Stimulated activated CD4-positive, alpha-beta T cell treated with anti-CD3 and anti-CD28 coated beads, Interleukin-2, amount 100 ng/mL, for 24 hours (primary cell): ENCODE measurements at places on chromosomes 3 and 15.
A peak's percentile ranks its signal among the peaks of the same experiment; 100 is the strongest.

GRCh38 chr15:74865316-74865715, 7.8 kb downstream of the SCAMP2 start:
- no peak for DNase-seq

- DNase-seq, result no peak
Measured at GRCh38 chr3:169953462-169954141, 13.0 kb upstream of the SEC62 start.

GRCh38 chr3:148992027-148992634, 791 bp downstream of the GYG1 start:
- DNase-seq, result peak; percentile 48

GRCh38 chr3:186746008-186746407, 28.8 kb downstream of the KNG1 start:
- DNase-seq, result no peak

- DNase-seq, result no peak
Measured at GRCh38 chr3:151219056-151219455, 16.0 kb upstream of the GPR171 start.

GRCh38 chr3:80079886-80080285, 312.1 kb upstream of the ROBO1 start:
- no peak for DNase-seq

GRCh38 chr3:149114458-149114857, 15.0 kb upstream of the HPS3 start:
- no peak for DNase-seq

GRCh38 chr3:37779289-37780152, 82.2 kb upstream of the CTDSPL start:
- DNase-seq, result peak; percentile 6

DNA sequence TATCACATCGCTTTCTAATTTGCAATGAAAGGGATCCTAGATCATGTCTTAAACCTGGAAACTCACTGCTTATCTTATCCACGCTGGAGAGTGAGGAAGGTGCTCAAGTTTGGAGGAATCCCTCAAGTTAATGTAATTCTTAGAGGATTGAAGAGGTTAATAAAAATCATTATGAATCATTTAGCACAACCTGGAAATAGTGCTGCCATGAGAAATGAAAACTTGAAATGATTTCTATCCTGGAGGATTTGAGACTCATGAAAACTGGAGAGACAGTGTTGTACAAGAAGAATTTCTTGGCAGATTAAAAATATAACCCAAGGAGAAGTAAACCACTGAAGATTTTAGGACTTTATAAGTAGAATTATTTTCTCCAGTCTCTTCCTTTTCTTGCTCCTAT, 125.9 kb downstream of the ADAMTS9 start:
- DNase-seq, result no peak

DNA sequence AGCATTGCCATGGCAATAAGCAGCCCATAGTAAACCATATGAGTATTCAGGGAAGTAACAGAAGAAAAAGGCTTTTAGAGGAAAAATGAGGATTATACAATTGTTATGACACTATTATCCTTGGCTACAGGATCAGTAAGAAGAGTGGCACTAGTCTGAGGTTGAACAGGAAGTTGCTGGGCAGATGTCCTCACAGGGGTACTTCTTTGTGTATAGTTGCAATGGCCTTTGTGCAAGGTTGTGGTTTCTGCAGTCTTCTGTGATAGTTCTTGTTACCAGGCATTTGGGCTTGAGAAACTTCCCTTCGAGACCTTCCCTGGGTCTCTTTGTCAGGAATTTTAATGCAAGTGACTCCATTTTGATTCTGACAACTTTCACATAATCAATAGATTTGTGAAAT, 100.6 kb upstream of the ATP11B start:
- DNase-seq, result no peak

- DNase-seq, result no peak
Measured at GRCh38 chr3:122519693-122520092, 5.0 kb upstream of the KPNA1 start.

DNA sequence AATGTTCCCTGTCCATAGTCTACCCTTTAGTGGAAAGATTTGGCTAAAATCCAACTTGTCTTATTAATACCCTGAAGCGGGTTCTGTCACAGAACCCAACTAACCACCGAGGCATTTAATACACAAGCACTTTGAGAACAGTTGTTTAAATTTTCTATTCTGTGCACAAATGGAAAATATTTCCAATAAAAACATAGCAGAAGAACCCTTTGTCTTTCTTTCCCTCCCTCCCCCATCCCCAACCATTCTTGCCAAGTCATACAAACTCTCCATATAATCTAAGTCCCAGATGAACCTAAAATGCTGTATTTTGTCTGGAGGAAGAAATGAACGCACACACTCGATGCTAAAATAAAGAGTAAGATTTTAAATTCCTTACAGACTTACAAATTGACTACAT, 126.9 kb upstream of the STRIT1 start:
- DNase-seq, result no peak

DNA sequence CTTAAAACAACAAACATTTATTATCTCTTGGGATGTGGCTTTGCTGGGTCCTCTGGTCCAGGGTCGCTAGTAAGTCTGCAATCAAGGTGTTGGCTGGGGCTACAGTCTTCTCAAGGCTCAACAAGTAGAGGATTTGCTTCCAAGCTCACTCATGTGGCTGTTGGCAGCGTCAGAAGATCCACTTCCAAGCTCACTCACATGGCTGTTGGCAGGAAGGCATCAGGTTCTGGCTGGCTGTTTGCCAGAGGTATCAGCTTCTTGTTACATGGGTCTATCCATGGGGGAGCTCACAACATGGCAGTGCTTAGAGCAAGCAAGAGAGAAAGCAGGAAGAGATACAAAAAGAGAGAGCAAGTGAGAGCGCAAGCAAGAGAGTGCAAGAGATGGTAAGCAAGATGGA, 15.0 kb upstream of the BNC1 start:
- DNase-seq, result no peak

- DNase-seq, result no peak
Measured at GRCh38 chr15:71639471-71639870, 170.9 kb upstream of the NR2E3 start.

DNA sequence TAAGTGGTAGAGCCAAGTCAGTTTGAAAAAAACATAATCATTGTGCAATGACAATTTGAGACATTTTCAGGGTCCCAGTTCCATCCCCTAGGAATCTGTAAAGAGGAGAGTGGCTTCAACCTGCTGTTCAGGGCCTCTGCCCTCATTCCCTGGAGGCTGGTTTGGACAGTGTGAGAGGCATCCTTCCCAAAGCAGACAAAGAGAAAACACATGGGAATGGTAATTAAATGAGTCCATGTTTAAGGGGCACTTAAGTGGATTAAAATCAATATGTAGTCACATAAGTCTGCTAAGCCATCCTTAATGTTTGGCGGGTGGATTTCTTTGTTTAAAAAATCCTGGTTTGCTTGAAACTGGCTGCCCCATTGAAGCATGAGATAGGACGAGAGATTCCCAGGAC, 146.3 kb upstream of the CTDSPL start:
- no peak for DNase-seq

- DNase-seq, result no peak
Measured at GRCh38 chr3:13536832-13537231, 12.1 kb upstream of the FBLN2 start.

DNA sequence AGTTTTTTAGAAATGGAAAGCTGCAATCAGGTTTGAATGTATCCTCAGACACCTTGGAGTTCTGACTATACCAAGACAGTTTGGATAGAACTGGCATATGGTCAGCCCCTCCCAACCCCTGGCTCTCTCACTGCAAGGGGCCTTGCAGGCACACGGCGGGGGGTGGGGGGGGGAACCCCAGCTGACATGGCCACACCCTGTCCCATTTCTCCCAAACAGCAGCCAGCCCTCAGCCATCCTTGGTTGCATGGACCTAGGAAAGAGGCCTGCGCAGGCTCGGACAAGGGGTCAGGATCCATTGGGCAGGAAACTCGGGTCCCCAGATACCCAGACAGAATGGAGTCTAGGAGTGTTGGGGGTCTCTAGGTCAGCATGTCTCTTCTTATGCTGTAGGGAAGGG, 14.5 kb downstream of the CAND2 start:
- DNase-seq, result no peak

DNA sequence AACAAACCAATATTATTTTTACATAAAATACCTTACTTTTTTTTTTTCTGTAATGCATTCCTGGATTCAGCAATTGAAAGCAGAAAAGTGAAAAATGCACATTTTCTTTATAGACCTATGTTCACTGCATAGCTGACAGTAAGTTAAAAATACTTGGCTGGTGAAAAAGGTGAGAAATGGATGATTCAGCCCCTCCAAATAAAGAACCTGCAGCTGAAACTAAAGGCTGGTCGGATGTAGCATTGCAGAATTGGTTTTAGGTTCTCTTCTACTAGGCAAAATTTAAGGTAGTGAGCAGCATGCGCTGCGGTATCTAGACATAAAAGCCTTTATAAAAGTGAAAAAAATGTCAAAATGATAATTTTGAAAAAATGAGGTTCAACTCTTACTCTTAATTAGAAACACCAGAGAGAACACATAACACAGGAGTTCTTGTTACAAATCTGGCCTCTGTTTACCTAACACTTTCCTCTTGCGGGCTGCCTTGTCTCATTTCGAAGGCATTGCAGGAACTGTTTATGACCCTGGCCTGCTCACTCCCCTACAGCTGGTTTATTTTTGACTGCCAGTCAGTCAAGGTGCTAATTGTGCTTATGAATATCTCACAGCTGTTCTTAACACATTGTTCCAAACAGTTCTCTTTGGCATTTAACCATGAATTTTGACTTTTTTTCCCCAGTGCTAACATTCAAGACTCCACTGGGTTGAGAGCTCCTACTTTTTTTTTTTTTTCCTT, 455.4 kb upstream of the TBL1XR1 start:
- DNase-seq, result no peak

GRCh38 chr3:25478964-25479726, 51.1 kb downstream of the RARB start:
- no peak for DNase-seq

GRCh38 chr3:140469491-140469890, 208.4 kb upstream of the TRIM42 start:
- no peak for DNase-seq

- no peak for DNase-seq
Measured at GRCh38 chr3:119885746-119886530, 104.0 kb downstream of the NR1I2 start.

DNA sequence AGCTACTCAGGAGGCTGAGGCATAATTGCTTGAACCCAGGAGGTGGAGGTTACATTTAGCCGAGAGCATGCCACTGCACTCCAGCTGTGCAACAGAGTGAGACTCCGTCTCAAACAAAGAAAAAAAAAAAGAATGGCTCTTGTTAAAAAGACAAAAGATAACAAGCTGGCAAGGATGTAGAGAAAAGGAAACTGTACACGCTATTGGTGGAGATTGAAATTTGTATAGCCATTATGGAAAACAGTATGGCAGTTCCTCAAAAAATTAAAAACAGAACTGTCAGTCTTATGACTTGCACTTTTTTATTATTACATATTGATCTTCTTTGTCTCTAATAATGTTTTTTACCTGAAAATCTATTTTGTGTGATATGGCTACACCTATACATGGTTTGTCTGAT, 41.9 kb downstream of the MEX3B start:
- DNase-seq, result no peak

DNA sequence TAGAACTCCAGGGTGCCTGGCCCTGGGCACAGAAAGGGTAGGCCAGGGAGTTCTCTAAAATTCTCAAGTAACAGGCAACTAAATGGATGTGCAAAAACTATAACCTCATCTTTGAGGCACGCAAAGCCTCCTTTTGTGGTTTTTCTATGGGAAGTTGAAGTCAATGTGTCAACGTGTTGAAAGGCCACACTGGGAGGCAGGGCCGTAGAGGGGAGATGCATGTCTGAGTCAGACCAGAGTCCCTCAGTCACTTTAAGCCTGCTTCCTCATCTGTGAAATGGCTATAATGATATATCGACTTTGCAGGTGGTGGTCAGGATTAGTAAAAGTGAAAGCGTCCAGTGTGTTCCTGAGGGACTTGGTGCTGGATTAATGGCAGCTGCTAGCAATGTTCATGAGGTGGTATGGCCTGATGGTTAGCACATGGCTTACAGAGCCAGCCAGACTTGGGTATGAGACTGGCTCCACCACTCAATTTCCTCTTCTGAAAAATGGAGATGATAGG, 17.0 kb downstream of the TGM5 start:
- DNase-seq, result no peak

GRCh38 chr15:25058080-25058785, 103.4 kb downstream of the SNRPN start:
- peak; percentile 2 for DNase-seq

GRCh38 chr15:40915679-40916078, 13.5 kb upstream of the DLL4 start:
- DNase-seq, result no peak

GRCh38 chr3:111744611-111745010, 114.5 kb upstream of the PHLDB2 start:
- no peak for DNase-seq

GRCh38 chr3:156705761-156706616, 31.6 kb downstream of the TIPARP start:
- DNase-seq, result no peak

DNA sequence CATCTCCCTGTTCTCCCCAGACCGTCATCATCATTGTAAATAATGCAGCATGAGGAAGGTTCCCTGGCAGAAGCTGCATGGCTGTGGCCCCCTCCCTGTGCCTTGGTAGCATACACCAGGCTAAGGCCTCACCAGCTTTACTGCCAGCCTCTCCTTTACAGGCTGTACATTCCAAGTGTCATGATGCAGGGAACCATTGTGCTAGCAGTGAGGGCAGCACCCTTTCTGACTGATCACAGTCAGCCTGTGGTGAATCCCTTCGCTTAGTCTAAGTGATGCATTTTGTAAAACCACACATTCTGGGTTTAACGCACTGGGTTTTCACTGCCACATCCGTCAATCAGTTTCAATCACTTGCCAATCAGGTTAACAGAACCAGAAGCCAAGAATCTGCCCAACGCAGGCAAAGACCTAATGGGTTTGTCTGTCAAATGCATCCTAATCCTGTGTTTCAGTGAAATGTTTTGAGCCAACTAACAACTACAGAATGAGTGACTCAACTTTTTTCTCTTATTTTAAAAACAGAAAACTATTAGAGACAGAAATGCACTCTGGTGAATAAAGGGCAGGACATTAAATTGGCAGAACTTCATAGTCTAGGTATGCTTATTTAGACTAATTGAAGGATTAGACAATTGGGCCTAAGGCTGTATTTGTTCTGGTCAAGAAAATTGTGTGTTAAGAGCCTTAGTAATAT, 225.9 kb upstream of the DPH6 start:
- no peak for DNase-seq

DNA sequence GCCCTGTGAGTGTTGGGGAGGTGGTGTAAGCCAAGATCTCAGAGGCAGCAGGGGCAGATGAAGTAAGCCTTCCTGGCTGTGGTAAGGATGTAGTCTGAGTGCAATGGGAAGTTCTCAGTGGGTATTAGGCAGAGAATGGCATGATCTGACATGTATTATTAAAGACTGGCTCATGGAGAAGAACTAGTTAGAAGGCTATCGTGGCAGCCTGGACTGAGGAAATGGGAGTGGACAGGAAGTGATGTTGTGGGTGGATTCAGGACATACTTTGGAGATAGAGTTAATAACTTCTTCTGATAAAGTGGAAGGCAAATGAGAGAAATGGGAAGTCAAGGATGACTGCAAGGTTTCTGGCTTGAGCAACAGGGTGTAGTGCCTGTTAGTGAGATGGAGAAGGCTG, 250.9 kb upstream of the CFAP20DC start:
- DNase-seq, result no peak

- no peak for DNase-seq
Measured at GRCh38 chr3:184237807-184238206, 8.4 kb downstream of the VWA5B2 start.

GRCh38 chr15:100763835-100764750, 115.5 kb upstream of the ALDH1A3 start:
- DNase-seq, result no peak

GRCh38 chr3:69241769-69242168, 119.4 kb upstream of the LMOD3 start:
- no peak for DNase-seq

GRCh38 chr15:29135309-29135657, 134.3 kb downstream of the NSMCE3 start:
- DNase-seq, result no peak
